Stimulated activated CD4-positive, alpha-beta T cell treated with anti-CD3 and anti-CD28 coated beads, Interleukin-1b, Interleukin-23, amount 100 ng/mL, for 24 hours (primary cell): ENCODE measurements at places on chromosomes 1 and 21.

GRCh38 chr1:57034713-57035112 lies 68.9 kb upstream of the C8B start:
- no peak for DNase-seq

GRCh38 chr1:104617474-104617873 lies 867.8 kb downstream of the AMY1C start:
- DNase-seq = no peak

DNA sequence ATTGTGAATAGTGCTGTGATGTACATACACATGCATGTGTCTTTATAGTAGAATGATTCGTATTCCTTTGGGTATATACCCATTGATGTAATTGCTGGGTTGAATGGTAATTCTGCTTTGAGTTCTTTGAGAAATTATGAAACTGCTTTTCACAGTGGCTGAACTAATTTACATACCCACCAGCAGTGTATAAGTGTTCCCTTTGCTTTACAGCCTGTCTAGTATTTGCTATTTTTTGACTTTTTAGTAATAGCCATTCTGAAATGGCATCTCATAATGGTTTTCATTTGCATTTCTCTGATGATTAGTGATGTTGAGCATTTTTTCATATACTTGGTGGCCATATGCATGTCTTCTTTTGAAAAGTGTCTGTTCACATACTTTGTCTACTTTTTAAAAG lies 54.5 kb upstream of the FAM78B start:
- no peak for DNase-seq

- DNase-seq = no peak
These were observed 69.7 kb downstream of the ST6GALNAC3 start for GRCh38 chr1:76144247-76144646.

- DNase-seq = no peak
These were observed 18.2 kb downstream of the RPL5 start for GRCh38 chr1:92850019-92850418.

- no peak for DNase-seq
These were observed 15.8 kb upstream of the CAMK1G start for GRCh38 chr1:209567698-209568175.

GRCh38 chr1:109935451-109935900 lies 24.8 kb downstream of the CSF1 start:
- no peak for DNase-seq

DNA sequence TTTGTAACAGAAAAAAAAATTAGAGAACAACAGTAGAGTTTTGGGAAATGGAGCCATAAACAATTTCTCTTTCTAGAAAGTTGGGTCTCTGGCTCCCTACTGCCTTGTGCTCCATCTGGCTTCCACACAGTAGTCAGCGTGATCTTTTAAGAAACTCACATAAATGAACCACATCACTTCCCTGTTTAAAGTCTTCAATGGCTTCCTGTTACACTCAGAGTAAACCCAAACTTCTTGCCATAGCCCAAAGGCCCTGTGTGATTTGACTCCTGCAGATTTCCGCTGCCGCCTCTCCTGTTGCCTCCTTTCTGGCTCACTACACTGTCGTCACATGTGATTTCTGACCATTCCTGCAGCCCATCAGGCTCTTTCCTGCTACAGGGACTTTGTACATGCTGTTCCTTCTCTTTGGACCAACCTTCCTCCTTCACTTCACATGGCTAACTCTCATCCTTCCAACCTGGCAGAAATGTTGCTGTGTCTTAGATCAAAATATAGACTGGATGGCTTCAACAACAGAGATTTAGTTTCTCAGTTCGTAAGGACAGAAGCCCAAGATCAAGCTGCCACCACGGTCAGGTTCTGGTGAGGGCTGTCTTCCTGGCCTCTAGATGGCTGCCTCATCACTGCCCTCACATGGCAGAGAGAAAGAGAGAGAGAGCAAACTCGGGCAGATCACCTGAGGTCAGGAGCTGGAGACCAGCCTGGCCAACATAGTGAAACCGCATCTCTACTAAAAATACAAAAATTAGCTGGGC lies 34.0 kb downstream of the OPRD1 start:
- DNase-seq = no peak

DNA sequence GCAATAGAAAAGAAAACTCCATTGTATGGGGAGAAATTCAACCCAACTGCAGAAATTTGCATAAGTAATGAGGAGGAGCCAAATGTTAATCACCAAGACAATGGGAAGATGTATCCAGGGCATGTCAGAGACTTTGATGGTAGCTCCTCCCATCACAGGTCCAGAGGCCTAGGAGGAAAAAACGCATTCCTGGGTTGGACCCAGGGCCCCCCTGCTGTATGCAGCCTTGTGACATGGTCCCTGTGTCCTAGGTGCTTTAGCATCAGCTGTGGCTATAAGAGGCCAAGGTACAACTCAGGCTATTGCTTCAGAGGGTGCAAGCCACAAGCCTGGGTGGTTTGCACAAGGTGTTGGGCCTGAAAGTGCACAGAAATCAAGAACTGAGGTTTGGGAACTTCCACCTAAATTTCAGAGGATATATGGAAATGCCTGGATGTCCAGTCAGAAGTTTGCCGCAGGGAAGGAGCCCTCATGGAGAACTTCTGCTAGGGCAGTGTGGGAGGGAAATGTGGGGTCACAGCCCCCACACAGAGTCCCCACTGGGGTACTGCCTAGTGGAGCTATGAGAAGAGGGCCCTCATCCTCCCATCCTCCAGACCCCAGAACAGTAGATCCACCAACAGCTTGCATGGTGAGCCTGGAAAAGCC lies 162.3 kb downstream of the TGFB2 start:
- no peak for DNase-seq

GRCh38 chr21:15774590-15774989 lies 44.8 kb downstream of the USP25 start:
- DNase-seq = no peak

GRCh38 chr1:17924578-17924977 lies 169.4 kb downstream of the ACTL8 start:
- DNase-seq = no peak

- DNase-seq = no peak
These were observed 84.7 kb downstream of the PKN2 start for GRCh38 chr1:88768816-88769215.

DNA sequence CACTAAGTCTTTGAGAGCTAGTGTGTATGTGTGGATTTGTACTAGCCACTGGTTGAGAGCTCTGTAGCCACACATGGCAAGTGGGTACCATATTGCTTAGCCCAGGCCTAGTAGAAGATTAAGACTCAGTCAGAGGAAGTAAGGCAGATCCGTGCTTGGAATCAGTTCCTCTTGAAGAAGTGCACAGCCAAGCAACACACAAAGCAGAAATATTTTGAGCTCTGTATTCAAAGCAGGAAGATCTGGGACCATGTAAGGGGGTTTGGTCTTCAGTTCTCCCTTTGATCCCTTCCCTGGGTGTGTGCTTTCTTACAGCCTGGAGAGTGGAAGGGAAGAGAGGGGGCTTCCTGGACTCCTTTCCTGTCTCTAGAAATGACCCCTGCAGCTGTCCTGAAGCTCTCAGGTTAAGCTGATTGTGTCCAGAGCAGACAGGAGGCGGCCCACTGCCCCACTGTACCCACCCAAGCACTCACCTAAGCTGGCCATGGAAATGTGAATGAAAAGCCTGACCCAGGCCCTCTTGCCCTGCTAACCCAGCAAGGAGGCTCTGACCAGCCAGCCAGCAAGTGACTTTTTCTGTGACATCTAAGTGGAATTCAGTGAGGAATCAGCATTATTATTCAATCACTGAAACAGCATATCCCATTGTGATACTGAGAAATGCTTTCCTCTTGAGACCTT lies 3.6 kb downstream of the ETS2 start:
- DNase-seq = no peak

DNA sequence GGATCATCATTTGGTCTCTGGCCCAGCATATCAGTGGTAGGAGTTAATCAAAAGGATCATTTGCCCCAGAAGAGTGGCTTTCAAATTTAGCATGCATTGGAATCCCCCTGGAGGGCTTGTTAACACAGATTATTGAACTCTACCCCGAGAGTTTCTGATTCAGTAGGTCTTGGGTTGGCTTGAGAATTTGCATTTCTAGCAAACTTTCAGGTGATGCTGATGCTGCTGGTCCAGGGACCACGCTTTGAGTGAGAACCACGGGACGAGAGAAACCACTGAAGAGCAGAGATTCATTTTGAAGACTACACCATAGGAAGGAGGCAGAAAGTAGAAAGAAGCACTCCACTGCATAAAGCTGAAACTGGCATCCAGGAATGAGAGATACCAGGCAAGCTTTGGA lies 81.3 kb upstream of the DUSP10 start:
- no peak for DNase-seq

DNA sequence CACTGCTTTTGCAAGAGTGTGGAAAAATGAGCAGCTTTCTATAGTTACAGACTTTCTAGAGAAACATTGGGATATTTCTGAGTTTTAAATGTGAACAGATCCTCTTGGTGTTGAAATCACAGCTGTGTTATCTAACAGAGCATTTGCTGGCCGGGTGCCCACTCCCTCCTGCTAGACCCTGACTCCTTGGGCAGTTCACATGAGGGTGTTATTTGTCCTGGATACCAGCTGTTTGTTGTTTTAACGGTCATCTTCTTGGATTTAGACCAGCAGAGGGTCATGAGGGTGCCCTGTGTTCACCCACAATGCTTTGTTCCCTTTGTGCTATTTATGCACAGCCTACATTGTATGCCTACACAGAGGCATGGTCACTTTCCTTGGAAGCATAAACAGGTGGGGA lies 67.1 kb downstream of the CENPF start:
- DNase-seq = no peak

- DNase-seq = no peak
These were observed 24.5 kb downstream of the PLEKHM2 start for GRCh38 chr1:15708486-15709137.

DNA sequence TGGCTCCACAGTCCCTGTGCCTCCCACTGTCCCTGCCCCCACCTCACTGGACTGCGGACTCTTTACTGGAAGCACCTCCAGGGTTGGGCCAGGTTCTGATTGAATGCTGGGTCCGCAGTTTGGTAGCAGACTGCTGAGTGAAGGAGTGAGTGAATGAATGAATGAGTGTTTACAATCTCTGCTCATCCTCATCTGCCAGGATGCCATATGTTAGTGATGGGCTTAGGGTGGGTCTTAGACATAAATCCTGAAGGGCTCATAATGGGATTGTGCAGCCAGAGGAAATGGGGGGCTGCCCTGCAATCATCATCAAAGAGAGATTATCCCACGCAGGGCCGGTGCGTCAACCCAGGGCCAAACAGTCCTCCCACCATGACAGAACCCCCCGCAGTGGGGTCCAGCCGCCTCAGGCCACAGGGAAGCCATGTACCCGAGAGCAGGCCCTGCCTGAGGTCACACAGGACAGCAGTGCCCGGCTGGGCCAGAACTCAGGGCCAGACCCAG lies 26.1 kb downstream of the SLC1A7 start:
- DNase-seq = no peak

DNA sequence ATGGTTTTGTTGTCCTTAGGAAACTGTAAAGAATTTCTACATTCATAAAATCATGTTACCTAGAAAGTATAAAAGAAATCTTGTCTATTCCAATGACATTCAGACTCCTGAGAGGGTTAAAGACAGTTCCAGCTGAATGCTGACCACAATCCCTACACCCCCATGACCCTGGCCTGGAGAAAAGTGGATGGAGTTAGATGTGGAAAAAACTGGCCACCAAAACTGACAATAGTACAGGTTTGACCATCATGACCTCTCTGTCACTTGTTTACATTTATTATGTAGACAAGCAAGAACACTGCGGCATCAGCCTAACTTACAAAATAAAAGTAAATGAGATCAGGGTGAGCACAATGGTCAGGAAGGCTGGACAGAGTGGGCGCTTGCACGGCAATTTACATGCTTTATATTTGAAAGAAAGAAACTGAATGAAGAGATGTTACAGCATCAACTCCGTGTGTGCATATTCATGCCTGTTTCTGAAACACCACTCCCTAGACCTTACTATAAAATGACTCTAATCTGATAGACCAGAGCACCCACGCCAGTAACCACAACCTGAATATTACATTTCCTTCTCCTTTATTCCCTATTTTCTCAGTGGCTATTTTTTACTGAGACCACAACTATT lies 116.0 kb downstream of the ESRRG start:
- no peak for DNase-seq

- no peak for DNase-seq
These were observed 68.6 kb upstream of the HSPA13 start for GRCh38 chr21:14451546-14451945.

DNA sequence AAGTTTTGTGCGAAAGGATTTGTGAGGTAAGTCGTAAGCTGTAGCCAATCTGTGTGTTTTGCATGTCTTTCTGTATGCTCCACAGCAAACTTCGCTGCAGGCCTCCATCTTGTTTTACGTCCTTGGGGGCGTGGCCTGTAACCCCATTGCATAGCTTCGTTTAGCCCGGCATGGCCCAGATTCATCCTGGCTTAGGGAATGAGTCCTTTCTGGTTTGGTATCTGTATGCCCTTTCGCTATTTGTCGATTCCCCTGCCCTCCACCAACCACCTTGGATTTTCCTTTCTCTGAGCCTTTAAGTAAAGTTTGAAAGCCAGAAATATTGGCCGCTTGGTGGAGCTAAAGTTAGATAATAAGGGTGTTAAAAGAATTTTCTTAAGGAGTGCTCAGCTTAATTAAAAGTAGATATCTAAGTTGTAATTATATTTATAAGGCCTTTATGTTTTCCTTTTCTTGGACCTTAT lies 1.1 kb downstream of the THEM4 start:
- DNase-seq = no peak

DNA sequence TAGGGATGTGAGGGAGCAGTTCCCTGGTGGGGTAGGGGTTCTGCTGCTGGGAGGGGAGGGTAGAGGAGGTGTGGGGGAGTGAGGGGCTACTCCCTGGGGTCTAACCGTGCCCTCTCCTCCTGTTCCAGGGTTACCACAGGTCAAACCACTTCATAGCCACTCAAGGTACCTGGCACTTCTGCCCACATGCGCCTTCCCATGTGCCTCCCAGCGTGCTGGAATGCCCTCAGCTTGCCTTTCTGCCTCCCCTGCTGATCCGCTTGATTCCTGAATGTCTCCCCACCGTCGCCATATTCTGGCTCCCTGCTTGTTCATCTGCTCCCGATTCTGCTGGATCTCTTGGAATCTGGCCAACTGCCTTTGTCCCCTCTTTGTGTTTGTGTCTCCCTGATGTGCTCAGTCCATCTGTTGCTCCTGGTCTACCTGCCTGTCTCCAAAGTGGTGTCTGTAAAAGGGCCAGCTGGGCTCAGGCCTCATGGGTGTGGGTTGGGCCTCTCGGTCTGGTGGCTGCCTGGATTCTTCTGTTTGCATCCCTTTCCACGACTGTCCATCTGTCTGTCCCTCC lies 74.4 kb downstream of the PTPRU start:
- DNase-seq = no peak

GRCh38 chr1:111943846-111944749 lies 45.4 kb downstream of the KCND3 start:
- DNase-seq = no peak

DNA sequence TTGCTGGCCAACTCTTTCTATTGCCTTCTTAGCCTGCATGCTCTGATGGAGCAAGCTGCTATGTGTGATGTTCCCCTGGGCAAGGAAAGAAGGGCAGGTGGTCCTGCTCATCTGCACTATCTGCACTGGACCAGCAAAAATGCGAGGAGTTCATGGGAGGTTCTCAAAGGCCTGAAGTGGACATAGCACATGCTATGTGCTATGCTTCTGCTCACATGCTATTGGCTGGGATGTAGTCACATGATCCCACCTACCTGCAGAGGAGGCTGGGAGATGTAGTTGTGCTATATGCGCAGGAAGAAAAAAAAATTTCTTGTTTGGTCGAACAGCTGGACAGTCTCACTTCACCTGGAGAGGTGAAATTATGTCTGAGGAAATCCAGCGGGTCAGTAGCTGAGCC lies 587.7 kb downstream of the MATN1 start:
- DNase-seq = no peak
